Left lobe of liver (tissue), 2 donors: ENCODE measurements at places on chromosomes 11 and 22.

DNA sequence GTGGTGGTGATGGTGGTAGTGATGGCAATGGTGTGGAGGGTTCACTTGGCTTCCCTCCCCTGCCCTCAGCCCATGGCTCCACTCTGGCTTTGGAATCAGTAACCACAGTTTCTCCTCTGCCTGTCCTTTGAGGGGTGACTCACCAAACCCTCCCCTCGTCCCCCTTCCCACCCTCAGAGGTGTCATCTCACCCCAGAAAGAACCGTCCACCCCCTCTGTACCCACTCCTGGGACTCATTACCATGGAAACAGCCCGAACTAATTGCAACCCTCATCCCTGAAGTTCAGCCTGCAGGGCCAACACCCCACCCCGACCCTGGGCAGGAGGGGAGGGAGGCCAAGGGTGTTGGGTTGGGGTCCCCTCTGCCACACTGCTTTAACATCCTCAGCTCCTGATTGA, 26.6 kb downstream of the PHLDB1 start:
- no peak for DNase-seq

GRCh38 chr11:97860237-97860636, 1160.5 kb upstream of the CNTN5 start:
- DNase-seq, result no peak

DNA sequence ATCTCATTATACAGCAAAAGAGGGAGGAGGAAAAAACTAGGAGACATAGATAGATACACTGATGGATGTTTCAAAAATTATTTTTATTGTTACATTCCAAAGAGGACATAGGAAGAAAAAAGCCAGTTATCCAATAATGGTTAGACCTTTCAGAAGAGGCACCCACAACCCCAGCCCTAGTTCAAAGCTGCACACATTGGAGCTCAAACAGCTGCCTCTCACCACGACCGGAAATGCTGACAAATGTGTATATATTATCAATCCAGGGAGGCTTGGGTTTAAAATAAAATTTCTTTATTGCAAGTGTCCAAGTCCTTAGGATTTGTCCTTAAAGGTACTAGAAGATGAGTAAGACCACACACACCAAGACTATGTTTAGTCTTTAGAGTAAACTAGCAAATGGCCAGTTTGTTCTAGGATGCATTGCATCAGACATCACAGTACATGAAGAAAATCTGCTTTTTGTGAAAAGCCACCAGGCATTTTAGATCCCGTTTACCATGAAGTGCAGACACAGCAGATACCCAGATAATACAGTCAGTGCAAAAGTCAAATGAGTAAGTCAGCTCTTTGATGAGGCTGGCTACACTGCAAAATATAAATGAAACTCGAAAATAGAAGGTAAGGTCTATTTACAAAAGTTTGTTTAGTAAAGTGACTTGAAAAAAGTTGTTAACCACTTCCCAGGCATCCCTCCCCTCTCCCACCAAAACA, 4.6 kb upstream of the ASCL3 start:
- DNase-seq, result no peak

- no peak for DNase-seq
Measured at GRCh38 chr11:121554552-121554951, 101.8 kb upstream of the SORL1-AS1 start.

DNA sequence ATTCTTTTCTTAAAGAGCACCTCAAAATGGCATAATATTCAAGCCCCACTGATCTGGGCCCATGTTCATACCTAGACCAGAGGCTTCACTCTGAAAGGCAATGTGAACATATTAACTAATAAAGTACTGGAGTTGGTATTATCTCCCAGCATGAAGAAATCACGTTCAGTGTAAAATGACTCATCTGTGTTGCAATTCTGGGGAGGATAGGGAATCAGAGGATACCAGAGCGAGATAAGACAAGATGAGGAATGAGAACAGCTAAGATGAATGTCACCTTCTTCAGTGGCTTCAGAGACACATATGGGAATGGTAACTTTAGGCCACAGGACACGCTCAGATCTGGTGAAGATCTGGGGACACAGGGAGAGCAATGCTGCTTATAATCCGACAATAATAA, 121.1 kb downstream of the NTM start:
- no peak for DNase-seq

DNA sequence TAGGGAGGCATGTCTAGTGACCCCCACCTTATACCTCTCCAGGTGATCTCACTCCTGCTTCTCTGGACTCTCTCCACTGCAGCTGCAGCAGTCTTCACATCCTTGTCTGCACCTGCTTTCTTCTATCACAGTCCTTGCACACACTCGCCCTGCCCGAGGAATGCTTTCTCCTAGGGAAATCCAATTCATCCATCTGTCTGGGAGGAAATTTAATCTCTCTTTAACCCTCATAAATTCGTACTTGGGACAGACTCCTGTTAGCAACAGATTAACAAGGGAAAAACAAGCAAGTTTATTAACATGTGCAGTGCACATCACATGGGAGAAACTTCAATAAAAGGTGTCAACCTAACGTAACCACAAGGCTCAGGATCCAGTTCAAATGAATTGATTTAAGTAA, 11.3 kb upstream of the RCN1 start:
- no peak for DNase-seq

- DNase-seq, result no peak
Measured at GRCh38 chr11:27763736-27764135, 63.5 kb upstream of the BDNF start.

DNA sequence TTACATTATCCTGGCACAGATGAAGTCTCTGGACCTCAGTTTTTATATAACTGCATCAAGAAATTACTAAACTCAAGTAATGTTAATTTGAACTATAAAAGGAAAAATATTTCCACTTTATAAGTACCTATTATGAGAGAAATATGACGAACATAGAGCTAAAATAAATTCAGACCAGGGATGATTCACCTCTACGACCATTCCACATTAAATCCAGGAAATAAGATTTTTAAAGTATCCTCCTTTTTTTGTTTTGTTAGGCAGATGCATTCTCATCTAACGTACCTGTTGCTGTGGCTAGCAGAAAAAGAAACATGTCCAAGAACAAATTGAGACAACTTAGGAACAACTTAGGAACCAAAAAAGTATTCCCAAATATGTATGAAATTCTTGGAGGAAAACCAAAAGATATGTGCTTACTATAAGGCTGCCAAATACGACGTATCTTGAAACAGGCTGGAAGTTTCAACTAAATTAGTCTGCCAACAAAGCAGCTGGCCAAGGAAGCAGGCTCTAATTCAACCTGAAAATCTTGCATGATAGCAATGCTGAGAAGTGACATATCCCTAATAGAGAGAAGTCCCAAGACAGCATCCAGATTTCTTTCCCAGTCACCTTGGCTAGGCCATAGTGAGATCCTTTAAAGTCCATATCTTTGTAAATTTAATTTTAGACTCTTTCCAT, 15.7 kb downstream of the SPTY2D1 start:
- no peak for DNase-seq

DNA sequence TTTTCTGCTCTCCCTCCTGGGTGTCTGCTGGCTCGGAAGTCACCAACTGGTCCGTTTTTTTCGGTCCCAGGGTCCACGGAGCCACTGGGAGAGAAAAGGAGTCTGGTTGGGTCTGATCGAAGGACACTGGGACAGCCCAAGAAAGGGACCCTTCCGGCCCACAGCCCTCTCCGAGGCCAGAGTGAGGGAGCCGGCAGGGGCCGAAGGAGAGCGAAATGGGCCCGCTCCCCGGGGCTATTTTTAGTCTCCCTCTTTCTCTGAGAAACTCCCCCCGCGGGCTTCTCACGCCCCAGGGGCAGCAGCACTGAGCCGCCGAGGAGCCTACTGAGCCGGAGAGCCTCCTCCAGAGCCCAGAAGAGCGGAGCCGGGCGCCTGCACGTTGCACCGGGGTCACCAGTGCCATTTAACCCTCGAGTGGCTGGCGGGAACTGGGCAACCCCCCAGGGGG, 1.9 kb downstream of the ESAM start:
- no peak for DNase-seq

- no peak for DNase-seq
Measured at GRCh38 chr22:31241936-31242335, 29.8 kb downstream of the LIMK2 start.

- DNase-seq, result no peak
Measured at GRCh38 chr22:50599816-50600455, 657 bp upstream of the MAPK8IP2 start.

DNA sequence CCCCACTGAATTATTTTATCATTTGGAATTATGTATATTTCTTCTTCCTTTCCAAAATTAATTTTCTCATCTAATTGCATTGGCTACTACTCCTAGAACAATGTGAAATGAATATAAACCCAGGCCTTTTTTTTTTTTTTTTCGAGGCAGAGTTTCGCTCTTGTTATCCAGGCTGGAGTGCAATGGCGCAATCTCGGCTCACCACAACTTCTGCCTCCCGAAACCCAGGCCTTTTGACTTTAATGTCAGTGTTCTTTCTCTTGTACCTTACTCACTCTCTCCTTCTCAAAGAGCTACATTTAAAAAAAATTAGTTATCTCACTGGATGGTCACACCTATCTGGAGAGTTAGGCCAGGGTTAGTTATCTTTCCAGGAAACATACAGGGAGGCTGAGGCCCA, 35.3 kb upstream of the LRRC32 start:
- DNase-seq, result no peak
